ENCODE measurements at places on chromosomes 5 and 9.

- DNase-seq: no peak
These were observed 134.1 kb downstream of the TRPM6 start for GRCh38 chr9:74753650-74754049.

- DNase-seq: no peak
These were observed 708 bp upstream of the TUBB4B start for GRCh38 chr9:137240318-137240840.

DNA sequence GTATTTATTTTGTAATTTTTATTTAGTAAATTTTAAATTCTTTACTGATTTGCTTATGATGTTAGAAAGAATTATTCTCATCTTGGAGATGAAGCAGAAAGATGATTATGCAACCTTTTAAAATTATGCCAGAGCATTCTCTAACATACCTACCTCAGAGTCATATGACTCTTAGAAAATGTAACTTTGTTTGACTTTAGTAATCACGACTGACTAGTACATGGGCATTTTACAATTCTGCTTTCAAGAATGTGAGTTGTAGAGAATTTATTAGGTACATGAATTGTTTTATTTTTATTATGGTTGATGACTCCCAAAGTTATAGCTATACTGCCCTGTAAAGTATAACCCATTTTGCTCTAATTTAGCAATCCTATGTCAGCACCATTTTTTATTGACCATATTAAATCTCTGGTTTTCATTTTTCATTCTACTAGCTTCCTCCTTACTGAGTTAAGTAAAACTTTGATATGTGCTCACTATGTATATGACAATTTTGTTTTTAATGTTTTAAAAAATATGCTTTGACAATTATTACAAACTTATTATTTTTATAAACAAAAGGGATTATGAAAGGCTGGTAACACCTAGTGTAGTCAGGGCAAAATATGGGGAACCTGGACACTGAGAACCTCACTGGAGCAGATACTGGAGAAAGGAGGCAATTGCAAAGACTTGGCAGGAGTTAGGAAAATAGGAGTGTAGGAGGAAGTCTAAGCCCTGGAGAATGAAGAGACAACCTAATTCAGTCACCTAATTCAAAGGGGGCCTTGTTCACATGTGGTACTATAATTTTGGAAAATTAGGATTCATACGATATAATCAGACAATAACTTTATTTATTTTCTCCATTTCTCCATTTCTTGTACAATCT, 249.7 kb upstream of the DAB2 start:
- no peak for DNase-seq

- no peak for DNase-seq
These were observed 23.8 kb upstream of the NPM1 start for GRCh38 chr5:171363846-171364245.

- no peak for DNase-seq
These were observed 1065.7 kb upstream of the CDH9 start for GRCh38 chr5:28104080-28104479.

GRCh38 chr5:139806726-139807646, 11.4 kb downstream of the PSD2 start:
- DNase-seq: no peak

GRCh38 chr9:108209132-108209685, 646.6 kb downstream of the ACTL7B start:
- no peak for DNase-seq

Data from ascending aorta (tissue), 2 donors.